Stimulated activated CD8-positive, alpha-beta memory T cell treated with anti-CD3 and anti-CD28 coated beads, Interleukin-15, amount 100 ng/mL, for 4 hours (primary cell): ENCODE measurements at places on chromosomes 16 and 17.

DNA sequence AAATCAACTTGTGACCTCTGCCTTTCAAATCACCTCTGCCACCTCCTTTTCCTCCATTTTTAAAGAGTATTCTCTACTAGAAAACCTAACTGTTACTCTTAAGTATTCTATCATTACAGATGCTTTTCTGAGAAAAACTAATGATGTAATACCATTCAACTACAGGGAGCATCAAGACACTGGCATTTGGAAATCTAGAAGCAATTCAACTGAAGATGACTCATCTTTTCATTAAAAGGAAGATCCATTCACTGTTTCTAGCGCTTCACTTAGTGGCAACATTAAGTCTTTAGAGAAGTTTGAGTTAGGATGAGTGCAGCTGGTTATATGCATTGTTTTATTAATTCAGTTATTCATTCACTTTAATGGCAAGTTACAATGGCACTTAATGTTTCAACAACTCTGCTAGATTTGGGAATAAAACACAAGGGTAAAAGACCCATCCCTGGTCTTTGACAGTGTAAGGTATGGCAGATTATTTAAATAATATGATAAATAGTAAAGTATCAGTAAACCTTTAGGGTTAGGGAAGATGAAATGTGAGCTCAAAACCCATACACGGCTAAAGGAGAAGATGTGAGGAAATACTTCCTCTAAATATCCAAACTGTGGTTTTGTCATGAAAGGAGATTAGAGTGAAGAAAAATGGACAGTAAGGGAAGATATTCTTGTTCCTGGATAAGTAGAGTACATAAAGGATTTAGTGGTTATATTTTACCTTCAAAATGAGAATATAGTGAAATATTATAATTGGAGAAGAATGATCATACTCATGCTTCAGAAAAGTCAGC lies 61.7 kb downstream of the KCNJ2 start:
- DNase-seq: no peak

DNA sequence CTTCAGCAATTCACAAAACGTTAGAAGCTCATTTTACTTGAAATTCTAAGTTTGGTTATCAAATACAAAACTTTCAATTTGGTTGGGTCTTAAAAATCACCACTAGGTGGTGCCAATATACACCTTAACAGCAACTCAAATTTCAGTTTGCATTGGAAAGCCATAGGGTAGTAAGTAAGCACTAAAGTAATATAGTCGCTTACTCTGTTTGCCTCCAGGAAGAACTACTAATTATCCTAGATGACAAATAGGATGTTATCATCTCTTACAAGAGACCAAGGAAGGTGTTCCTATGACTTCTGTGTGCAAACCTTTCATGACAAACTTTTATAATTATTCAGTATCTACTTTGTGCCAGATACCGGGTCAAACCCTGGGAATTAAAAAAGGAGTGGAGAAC lies 93.3 kb downstream of the MYO1D start:
- DNase-seq: no peak

DNA sequence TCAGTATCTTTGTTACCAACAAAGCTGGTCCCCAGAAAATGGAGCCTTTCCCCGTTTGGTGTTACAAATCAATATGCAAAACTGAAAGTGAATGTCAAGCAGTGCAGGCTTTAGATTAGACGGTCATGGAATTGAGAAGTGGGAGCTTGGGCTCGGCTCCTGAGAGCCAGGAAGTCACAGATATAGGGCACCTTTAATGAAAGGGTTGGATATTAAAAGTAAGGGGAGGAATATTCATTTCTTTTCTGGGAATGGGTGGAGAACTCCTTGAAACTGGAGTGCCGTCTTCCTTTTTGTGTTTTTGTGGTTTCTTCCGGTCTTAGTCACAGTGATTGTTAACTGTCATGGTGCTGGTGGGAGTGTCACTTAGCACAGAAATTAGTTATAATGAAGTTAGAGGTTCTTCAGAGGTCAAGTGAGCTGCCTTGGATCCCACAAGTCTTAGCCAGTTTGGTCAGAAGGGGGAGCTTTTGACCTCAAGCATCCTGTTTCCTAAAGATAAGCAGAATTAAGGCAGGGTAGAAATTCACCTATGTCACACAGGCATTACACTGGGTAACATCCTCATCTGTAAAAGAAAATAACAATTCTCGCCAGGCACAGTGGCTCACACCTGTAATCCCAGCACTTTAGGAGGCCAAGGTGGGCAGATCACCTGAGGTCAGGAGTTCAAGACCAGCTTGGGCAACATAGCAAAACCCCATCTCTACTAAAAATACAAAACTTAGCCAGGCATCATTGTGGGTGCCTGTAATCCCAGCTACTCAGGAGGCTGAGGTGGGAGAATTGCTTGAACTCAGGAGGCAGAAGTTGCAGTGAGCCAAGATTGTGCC lies 9.6 kb upstream of the EIF1 start:
- DNase-seq: peak; percentile 56

DNA sequence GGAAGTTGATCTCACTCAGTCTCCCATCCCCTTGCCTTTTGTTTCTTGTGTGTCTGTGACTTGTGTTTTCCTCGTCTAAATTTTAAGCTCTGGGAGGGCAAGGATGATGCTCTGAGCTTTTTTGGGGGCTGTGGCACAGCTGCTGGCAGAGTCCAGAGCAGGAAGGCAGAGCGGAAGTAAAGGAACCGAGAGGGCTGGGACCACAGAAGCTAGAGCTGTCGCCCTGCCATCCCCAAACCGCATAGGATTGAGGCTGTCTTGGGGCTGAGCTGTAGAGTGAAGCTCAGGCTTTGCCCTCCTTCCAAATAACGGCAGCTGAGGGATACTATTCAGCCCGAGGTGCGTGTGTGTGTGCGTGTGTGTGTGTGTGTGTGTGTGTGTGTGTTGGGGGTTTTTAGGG lies 3.8 kb upstream of the DNAH2 start:
- DNase-seq: no peak

- DNase-seq: no peak
Measured at GRCh38 chr17:57602896-57603295, 142.2 kb downstream of the CCDC182 start.

GRCh38 chr17:27496005-27496404 lies 39.8 kb downstream of the KSR1 start:
- no peak for DNase-seq

DNA sequence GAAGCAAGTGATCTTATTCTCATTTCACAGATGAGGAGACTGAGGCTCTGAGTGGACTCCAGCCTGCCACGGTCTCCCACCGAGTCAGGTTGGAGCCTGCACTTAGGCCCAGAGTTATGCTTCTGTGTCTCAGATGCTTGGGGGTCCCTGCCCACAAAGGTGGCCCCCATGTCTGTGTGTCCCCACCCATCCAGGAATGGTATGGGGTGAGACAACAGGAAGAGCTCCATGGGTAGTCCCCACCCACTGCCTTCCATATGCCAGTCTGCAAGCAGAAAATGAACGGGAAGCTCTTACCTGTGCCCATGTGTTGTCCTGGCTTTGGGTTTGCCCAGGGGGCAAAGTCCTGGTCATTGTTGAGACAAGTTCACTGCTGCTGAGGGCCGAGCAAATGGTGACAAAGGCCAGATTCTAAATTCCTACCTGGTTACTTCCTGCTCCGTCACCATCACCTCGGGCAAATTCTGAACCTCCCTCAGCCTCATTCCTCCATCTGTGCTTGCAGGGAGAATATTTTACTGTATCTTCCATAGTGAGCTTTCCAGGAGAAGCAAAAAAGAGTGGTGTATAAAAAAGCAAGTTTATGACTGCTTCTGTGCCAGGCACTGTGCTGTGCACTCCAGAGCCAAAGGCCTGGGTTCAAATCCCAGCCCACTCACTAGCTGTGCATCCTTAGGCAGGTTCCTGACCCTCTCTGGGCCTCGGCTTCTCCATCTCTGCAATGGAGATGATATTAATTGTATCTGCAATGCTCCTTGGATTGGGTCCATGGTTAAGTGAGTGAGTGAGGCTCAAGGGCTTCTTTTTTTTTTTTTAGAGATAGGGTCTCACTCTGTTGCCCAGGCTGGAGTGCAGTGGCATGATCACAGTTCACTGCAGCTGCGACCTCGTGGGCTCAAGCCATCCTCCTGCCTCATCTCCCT lies 9.3 kb downstream of the IL4R start:
- DNase-seq: no peak

DNA sequence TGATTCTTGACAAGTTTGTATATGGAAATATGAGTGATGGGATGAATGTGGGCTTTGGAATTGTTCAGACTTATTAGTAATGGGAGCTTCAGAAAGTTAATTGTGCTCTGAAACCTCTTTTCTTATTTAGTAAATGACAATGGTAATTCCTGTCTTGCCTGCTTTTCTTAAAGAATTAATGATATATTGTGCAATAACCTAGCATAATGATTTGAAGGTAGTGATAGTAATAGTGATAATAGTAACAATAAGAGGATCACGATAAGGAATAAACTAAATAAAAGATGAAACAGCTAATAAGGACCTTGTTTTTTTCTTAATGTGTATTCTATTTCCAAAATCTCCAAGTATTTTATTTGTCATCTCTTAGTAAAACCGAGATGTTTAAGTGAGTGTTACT lies 245.0 kb upstream of the CPHXL start:
- no peak for DNase-seq

GRCh38 chr17:7442142-7442541 lies 2.7 kb upstream of the CHRNB1 start:
- no peak for DNase-seq

- no peak for DNase-seq
Measured at GRCh38 chr17:80026359-80027042, 9.2 kb downstream of the TBC1D16 start.

GRCh38 chr17:62995377-62995885 lies 29.4 kb downstream of the TANC2 start:
- DNase-seq: no peak

DNA sequence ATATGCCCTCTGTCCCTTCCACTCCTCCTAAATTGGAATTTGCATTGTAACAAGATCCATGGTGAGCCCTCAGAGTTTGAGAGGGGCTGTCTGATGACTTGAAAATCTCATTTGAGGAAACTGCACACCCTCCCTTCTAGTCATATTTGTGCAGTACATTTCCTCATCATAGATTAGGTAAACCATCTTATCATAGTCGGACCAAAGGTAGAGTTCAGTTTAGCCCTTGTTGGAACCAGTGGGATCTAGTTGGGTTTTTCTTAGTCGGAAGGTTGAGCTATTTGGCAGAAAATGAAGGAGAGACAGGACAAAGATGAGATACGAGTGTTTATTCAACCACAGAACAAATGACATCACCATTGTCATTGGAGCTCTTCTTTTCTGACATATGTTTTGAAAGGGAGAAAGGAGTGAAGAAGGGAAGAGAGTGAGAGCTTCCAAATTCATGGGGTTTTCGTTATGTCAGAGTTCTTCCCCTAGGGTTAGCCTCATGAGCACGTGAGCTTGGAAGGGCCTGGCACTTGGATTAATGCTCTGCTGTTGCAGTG lies 15.8 kb upstream of the KRT20 start:
- DNase-seq: no peak

DNA sequence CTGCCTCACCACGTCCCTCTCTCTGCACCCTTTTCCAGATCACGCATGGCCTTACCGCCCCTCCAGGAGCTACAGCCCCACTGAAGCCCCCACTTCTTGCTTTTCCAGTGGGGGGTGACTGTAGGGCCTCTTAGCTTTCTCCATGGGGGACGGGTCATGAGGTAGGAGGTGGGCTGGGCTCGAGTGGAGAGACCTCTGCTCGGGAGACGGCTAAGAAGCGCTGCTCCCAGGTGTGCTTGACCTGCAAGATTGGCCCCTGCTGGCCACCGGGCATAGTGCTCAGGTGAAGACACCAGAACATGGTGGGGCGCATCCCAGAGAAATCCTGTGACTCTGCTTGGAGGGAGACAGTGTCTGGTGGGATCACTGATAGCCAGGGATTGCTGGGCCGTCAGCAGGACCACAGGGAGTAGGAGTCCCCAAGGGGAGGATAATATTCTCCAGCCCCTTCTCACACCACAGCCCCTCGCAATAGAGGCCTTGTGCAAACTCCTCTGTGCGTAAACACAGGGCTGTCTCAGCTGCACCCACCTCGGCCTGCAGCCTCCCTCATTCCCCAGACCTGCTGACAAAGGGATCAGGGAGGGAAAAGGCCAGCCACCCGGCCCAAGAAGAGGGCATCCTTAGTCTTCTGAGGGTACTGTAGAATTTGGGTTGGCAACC lies 8.9 kb upstream of the GALK1 start:
- no peak for DNase-seq

- DNase-seq: no peak
Measured at GRCh38 chr17:35345926-35346771, 27.3 kb downstream of the SLFN11 start.

GRCh38 chr16:81483064-81483969 lies 38.7 kb downstream of the CMIP start:
- DNase-seq: no peak

DNA sequence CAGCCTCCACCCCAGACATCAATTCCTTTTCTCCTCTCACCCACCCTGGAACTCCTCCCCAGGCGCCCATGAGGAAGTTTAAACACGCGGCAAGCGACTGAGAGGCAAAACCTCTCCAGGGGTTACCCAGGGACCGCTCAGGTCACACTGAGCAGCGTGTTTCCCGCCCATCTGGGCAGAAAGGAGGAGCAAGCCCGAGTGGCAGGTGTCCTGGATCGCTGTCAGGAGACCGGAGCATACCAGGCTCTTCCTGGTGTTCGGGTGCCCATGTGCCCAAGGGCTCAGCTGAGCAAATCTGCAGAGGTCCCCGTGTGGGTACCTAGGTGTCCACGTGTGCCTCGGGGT lies 491 bp downstream of the SLC25A19 start:
- peak; percentile 11 for DNase-seq

DNA sequence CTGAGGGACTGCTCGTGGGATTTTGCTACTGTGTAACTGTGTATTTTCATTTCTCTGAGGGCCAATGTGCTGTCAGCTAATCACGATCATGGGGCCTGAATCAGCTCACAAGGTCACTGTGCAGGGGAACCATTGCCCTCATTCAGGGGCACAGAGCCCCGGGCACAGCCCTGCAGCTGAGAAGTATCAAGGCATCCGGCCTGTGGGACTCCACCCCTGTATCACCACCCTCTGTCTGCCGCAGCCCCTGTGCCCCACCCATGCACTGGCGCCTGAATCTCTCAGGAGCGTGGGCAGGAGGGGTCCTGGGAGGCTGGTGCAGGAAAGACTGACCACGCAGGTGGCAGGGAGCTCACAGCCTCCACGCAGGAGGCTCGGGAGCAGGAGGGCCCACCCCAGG lies 43.4 kb upstream of the RASD1 start:
- no peak for DNase-seq

DNA sequence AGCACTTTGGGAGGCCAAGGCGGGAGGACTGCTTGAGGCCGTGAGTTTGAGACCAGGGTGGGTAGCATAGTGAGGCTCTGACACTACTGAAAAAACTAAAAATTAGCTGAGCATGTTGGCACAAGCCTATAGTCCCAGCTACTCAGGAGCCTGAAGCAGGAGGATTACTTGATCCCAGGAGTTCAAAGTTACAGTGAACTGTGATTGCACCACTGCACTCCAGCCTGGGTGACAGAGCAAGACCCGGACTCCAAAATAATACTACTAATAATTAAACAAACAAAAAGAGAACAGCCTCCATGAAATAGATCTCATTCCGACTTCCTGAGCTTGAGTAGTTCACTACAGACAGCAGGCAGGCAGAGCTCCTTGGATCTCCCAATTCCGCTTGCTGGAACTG lies 2.7 kb upstream of the RBBP6 start:
- DNase-seq: no peak
